ENCODE measurements at places on chromosomes 7 and 10.
A peak's percentile ranks its signal among the peaks of the same experiment; 100 is the strongest.

DNA sequence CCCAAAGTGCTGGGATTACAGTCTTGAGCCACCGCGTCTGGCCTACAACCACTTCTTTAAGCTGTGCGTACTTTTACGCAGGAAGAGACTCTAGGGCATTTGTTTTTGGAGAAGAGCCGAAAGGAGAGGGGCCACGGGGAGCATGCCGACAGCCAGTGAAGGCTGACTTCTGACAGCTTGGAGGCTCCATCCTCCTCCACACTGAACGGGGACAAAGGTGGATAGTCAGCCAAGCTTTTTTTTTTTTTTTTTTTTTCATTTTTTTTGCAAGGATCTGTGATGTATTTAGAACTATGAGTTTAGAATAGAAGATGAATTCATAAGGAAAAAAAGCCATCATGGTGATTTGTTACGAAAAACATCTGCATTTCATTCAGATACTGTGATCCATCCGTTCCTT, 221.7 kb downstream of the ARHGAP21 start:
- peaks cover 48% of the 10 kb centered on the region for H3K36me3 ChIP-seq
- no peaks in the 10 kb centered on the region for H3K4me1 ChIP-seq
- H3K4me3 ChIP-seq = no peak overlapping the region
- no peak overlapping the region for H3K27ac ChIP-seq

- H3K27me3 ChIP-seq = no peaks in the 10 kb centered on the region
- peaks cover 7% of the 10 kb centered on the region for H3K36me3 ChIP-seq
- H3K4me1 ChIP-seq = no peaks in the 10 kb centered on the region
- no peak for DNase-seq
- H3K4me3 ChIP-seq = no peak overlapping the region
Observed at GRCh38 chr10:75018686-75019307, 92.7 kb upstream of the SAMD8 start.

DNA sequence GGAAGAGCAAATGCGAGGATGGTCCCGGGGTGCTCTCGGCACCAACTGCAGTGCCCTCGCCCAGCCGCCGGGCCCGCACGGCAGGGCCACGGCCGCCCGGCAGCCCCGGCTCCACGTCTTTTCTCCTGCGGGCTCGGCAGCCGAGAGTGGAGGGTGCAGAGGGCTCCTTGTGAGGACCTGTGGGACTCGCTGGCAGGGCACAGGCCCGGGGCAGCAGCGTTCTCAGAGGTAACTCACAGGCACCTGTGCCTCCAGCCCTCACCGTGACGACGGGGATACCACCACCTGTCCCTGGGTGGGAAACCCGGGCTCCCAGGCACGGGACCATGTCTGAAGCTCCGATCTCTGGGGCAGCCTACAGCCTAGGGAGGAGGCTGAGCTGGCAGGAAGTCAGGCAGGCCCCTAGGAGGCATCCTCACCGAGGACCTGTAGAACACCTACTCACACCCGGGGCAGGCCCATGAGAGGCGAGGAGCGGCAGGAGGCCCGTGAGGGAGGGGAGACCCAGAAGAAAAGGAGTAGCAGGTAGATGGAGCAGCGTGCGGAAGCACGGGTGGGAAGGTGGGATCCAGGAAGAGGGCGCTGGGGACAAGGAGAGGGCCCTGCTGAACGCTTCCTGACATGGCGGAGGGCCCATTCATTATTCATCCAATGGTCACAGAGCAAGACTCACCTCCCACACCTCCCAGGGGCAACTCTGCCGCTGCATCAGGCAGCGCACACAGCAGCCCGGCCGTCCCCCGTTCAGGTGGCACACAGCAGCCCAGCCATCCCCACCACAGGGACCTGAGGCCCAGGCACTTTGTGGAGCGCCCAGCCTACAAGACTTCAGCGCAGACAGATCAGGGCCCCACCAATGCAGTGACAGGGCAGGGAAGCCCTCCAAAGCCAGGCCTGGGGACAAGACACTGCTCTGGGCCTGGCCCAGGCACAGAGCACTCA, 244.9 kb downstream of the MAD1L1 start:
- no peak for DNase-seq
- no peaks in the 10 kb centered on the region for H3K27me3 ChIP-seq
- H3K4me1 ChIP-seq = no peaks in the 10 kb centered on the region
- H3K27ac ChIP-seq = no peak overlapping the region
- H3K36me3 ChIP-seq = no peaks in the 10 kb centered on the region
- no peak overlapping the region for H3K4me3 ChIP-seq

DNA sequence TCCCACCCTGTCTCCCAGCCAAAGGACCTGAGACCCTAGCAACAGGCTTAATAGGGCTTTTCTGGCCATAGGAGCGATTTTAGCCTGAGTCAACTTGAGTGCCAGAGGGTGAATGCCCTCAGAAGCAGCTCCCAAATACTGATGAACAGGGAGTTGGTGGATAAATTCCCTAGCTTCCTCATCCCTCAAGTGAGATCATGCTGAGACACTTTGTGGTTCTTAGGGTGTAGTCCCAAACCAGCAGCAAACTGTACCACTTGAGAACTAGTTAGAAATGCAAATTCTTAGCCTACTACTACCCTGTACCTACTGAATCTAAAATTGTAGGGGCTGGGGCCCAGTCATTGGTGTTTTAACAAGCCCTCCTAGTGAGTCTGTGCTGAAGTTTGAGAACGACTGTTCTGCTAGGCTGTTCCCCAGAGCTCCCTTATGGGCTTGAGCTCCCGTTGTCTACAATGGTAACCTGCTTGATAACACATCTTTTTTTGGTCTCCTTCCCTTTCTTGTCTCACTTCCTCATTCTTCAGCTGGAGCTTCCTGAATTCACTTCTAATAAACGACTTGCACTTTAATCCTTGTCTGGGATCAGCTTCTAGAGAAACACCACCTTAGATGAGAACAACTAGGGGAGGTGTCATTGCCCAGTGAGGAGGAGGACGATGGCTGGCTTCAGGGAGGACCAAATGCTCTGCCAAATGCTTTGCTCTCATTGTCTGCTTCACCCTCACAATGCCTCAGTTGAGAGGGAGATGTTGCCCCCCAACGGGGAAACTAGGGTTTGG, 18.2 kb upstream of the CDH23 start:
- DNase-seq = no peak
- peaks cover 4% of the 10 kb centered on the region for H3K4me1 ChIP-seq
- no peak overlapping the region for H3K27ac ChIP-seq
- H3K36me3 ChIP-seq = no peaks in the 10 kb centered on the region
- H3K27me3 ChIP-seq = no peaks in the 10 kb centered on the region

DNA sequence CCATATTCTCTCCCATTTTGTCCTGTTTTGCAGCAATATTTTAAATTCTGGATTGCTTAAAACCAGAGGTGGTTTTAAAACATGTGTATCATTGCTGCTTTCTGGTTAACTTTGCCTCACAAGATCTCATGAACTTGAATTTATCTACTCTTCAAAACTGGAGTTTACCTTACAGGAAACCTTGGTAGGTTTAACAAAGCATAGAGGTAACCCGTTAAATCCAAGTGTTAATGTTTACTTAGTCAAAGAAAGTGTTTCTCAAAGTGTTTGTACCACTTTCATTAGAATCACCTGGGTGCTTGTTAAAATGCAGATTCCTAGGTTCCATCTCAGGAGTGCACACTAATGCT, 44.0 kb upstream of the VDAC2 start:
- H3K27ac ChIP-seq = no peak overlapping the region
- no peak for DNase-seq
- no peak overlapping the region for H3K4me3 ChIP-seq
- peaks cover 26% of the 10 kb centered on the region for H3K36me3 ChIP-seq

DNA sequence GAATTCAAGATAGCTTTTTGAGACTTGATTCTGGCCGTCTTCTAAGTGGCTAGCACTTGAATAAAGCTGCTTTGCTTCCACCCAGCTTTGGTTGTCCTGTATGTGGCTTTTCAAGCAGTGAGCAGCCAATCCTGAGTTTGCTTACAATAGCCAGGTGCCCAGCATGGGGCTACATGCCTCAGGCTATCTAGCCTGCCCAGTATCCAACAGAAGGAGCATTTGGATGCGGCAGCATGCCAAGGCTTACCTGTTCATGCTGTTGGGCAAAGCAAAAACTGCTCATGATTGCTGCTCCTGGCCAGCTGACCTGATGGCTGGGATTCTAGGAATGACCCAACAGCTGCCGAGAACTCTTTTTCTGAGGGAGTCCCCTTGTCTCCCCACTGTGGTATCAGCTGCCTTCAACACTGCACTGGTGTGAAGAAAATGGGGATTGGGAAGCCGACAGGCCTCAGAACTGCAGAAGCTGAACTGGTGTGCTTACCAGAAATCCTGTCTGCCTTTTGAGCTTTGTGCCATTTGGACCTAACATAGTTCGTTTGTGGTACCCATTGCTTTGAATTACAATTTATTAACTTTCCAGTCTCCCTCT, 618.9 kb upstream of the IGFBP3 start:
- H3K27ac ChIP-seq = no peak overlapping the region
- DNase-seq = no peak
- H3K27me3 ChIP-seq = no peaks in the 10 kb centered on the region
- H3K4me3 ChIP-seq = no peak overlapping the region
- H3K36me3 ChIP-seq = no peaks in the 10 kb centered on the region

- no peak overlapping the region for H3K4me3 ChIP-seq
- peaks cover 41% of the 10 kb centered on the region for H3K4me1 ChIP-seq
- DNase-seq = no peak
- no peak overlapping the region for H3K27ac ChIP-seq
Observed at GRCh38 chr7:31953432-31953831, 116.8 kb downstream of the PDE1C start.

DNA sequence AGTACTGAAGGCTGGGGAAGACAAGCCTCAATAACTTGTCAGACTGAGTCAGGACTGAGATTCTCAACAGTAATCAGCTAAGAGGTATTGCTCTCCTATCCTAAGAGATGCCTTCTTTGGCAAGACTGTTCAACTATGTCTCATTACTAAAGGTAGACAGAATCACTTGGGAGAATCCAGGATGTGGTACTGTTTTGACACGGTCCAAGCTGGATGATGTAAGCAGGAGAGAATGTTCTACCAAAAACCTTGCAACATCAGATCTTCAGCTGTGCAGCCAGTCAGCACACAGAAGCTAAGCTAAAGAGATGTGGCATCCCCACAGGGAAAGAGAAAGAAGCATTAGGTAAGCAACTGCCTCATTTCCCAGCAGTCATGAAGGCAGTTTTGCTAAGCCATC, 391.4 kb downstream of the NRG3 start:
- H3K27ac ChIP-seq = peak overlapping the region; percentile 68
- H3K36me3 ChIP-seq = no peaks in the 10 kb centered on the region
- H3K4me1 ChIP-seq = no peaks in the 10 kb centered on the region
- no peaks in the 10 kb centered on the region for H3K27me3 ChIP-seq

GRCh38 chr10:124175701-124176348, 82.4 kb upstream of the CHST15 start:
- no peaks in the 10 kb centered on the region for H3K27me3 ChIP-seq
- no peaks in the 10 kb centered on the region for H3K4me1 ChIP-seq
- no peak for DNase-seq
- no peak overlapping the region for H3K27ac ChIP-seq

DNA sequence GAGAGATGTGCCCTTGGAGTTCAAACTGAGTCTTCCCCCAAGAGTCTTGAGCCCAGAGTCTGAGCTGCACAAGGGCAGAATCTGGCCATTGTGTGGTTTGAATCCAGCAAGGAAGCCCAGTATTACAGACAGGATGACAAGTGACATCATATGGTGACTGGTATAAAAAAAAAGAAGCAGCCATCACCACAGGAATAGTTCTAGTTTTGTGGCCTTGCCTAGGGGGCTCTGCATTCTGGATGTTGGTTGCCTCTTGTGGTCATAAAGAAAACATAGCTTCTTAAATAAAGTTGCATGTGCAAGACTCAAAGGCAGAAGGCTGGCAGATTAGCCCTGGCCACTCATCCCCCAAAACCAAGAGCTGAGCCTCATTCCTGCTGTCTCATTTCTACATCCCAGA, 16.8 kb upstream of the LRRC72 start:
- no peaks in the 10 kb centered on the region for H3K36me3 ChIP-seq
- no peak for DNase-seq
- H3K4me3 ChIP-seq = no peak overlapping the region

DNA sequence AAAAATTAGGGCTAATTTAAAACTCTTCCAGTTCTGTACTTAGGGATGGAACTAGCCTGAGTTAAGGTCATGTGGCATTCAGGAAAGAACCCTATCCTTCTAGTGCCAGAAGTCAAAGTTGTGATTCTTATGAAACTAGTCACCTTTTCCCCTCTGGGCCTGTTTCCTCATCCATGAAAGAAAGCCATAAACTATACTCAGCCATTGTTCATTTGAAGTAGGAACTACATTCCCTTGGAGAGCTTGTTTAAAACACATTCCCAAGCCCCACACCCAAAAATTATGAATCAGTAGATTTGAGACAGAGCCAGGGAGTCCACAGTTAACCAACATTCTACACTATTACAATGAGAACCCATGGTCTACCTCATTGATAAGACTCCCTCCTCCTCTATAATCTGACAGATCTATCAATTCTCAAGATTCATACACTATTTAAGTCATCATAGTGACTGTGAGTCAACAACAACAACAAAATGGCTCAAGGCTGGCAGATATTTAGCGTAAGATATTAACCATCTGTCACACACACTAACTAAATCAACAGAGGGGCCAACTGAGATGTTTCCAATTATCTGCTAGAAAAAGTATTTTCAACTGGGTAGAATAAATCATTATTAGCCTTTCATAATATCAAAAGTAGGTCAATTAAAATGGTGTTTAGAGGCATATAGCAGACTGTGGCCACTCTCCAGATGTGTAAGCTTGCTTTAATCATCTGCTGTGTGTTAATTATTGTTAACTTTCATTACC, 102.3 kb downstream of the SLC25A13 start:
- H3K27ac ChIP-seq = peak overlapping the region; percentile 53
- no peak overlapping the region for H3K4me3 ChIP-seq
- peaks cover 16% of the 10 kb centered on the region for H3K4me1 ChIP-seq
- H3K36me3 ChIP-seq = no peaks in the 10 kb centered on the region
- no peak for DNase-seq

DNA sequence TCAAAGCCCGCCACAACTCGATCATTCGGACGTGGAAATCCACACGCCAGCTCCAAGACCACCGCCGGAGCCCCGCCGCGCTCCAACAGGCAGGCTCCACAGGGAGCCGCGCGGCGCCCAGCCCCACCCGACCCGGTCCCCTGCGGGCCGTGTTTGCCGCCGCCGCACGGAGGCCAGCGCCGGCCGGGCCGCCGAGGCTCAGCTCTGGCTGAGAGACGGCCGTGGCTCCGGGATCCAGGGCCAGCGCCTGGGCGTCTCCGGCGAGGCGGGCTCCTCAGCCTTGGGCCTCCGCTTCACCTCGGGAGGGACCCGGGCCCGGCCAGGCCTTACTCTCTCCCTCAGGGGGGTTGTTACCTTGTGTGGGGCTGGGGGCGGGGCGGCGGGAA, 333 bp downstream of the SMNDC1 start:
- H3K27ac ChIP-seq = peak overlapping the region; percentile 87
- H3K36me3 ChIP-seq = peaks cover 45% of the 10 kb centered on the region
- no peaks in the 10 kb centered on the region for H3K27me3 ChIP-seq
- H3K4me3 ChIP-seq = peak overlapping the region; percentile 75

DNA sequence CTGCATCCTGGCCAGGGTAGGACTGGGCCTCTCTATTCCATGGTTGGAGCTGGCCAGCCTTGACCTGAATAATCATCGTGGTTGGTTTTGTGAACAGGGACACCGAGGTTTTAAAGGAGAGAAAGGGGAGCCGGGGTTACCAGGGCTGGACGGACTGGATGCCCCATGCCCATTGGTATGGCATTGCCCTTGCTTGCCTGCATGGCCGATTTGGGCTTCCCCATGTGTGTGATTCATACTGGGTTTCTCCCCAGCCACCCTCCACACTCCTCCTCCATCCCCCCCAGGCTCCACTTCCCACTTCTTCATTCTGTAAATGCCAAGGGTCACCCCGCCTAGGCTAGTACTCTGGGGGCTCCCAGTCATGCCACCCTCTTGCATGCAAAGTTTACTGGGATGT, 98.8 kb upstream of the MACROH2A2 start:
- no peaks in the 10 kb centered on the region for H3K36me3 ChIP-seq
- no peak overlapping the region for H3K27ac ChIP-seq
- DNase-seq = no peak
- H3K4me3 ChIP-seq = no peak overlapping the region
